ENCODE measurements at places on chromosomes 2 and 18. TPM values are rescaled to one million over a fixed set of nuclear protein-coding genes. Genes with fewer than 3 reads are reported as not detected.

Gene RHBDD1
- total RNA-seq: 62.0 TPM

Gene CKAP2L
- total RNA-seq: 14.1 TPM

Gene MOGAT1
- total RNA-seq: not detected

Gene SFTPB
- 0.09 TPM for total RNA-seq

Gene RGPD3
- total RNA-seq: 3.9 TPM

Gene ZBTB7C
- total RNA-seq: 0.14 TPM

Gene FN1
- total RNA-seq: 222 TPM

Gene REG3G
- 0.09 TPM for total RNA-seq

Gene CFC1
- 11.4 TPM for total RNA-seq

Gene ATP6V1B1
- 0.19 TPM for total RNA-seq

Gene TUBA4B
- total RNA-seq: 0.05 TPM

Gene MATN3
- 0.05 TPM for total RNA-seq

Gene OSGEPL1
- 11.0 TPM for total RNA-seq

Gene LGALSL
- total RNA-seq: 1.7 TPM

Gene FSIP2
- total RNA-seq: 0.57 TPM

Gene UXS1
- 31.4 TPM for total RNA-seq

All from thymus (tissue), 14 donors.